ENCODE measurements at places on chromosomes 6 and 20.

DNA sequence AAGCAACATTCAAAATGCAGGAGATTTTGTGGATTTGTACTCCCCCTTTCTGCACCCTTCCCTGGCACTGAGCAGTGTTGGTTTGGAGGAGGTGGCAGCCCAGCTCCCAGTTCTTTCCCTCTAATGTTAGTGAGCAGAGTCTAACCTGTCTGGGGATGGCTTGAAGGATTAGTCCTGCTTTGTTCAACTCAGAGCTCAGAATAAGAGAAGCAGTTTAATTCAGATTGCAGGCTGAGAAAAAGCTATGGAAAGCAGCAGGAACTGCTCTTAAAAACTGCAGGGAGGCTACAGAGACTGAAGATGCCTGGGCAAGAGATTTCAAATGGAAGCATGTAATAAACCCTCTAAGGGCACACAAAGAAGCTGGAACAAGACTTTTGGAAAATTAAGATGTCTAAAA lies 223.4 kb upstream of the GGTLC1 start:
- no peak for DNase-seq

DNA sequence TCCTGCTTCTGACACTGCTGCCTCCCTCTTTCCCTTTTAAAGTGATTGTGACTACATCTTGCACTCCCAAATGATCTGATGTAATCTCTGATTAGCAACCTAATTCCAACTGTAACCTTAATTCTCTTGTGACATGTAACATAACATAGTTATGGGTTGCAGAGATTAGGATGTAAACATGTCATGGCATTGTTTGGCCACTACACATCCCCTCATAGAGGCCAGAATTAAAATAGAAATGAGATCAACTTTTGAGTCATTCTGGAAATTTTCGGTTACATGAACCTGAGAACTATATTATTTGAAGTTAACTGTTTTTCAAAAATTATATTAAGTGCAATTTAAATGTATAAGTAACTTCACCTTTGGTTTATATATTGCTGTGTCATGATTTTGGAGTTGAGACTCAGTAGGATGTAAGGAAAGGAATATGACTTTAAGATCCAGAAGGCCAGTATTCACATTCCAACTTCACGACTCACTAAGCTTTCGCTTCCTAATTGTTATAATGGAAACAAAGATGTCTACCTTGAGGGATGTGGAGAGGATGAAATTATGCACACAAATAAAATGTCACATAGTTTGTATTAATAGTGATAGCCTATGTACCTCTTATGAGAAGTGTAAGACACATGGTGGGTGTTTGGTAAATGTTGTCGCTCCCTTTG lies 611.9 kb upstream of the MAP3K7 start:
- no peak for DNase-seq

- DNase-seq = peak; percentile 1
Measured at GRCh38 chr6:76166874-76167273, 94.4 kb upstream of the IMPG1 start.

DNA sequence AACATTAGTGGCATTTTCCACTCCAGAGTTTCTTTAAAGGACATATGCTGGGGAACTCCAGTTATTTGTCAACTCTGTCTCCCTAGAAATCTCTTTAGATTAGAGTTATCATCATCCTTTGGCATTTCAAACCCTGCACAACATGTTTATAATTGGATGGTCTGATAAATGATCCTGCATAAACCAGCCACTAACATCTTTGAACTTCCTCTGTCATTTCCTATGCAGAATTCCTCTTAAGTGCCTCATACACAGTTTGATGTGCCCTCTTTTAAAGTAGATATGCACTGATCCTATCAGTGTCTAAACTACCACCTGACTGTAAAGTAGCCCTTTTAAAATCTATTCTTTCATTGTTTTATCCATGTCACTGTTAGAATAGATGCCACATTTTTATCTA lies 306.3 kb upstream of the IRAK1BP1 start:
- no peak for DNase-seq

- no peak for DNase-seq
Measured at GRCh38 chr20:63939061-63939935, 16.9 kb downstream of the UCKL1 start.

GRCh38 chr6:79610306-79611009 lies 20.7 kb upstream of the SH3BGRL2 start:
- DNase-seq = peak; percentile 39

DNA sequence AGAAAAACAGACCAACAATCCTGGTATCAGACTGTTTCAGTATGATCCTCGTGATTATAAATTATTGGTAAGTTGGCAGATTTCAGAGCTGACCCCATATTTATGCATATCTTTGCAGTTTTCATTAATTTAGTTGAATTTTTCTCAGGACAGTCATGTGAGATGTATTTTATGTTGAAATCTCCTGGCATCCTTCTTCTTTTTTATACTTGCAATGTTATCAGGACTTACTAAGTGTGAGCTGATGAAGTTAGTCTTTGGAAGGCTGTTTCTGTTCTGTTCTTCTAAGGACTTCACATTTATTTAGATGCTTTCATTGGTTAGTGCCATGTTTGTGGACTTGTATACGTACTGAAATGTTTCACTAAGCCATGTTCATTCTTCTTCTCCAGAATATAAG lies 17.2 kb downstream of the SMPDL3A start:
- DNase-seq = no peak

DNA sequence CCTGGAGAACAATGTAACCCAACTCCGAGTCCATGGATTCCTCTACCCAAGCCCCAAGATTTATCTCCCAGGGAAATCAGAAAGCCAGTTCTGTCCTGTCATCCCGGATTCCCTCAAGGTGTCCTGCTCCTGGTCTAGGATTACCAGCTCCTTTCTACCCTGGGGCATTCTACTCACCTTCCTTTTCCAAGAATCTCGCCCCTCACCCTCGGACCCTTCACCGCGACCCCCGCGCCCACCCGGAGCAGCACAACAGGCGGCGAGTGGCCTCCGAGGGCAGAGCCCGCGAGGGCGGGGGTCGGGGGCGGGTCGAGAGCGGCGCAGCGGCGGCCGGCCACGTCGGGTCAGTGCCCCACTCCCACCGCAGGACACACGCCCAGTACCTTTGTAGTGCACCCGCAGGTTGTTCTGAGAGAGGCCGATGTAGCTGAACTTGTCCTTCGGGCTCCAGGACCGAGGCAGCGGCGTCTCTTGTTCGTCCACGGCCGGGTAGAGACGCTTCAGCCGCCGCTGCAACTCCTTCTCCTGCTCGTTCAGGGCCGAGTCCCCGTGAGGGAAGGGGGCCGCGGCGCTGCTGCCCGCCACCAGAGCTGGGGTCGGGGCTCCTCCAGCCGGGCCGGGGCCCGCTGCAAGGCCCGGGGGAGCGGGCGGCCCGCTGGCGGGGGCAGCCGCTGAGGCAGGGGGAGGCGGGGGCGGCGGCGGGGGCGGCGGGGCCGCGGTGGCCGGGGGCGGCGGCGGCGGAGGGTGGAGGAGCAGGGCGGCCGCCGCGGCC lies 897 bp downstream of the RANBP9 start:
- DNase-seq = no peak

- DNase-seq = no peak
Measured at GRCh38 chr20:7622399-7622961, 317.8 kb downstream of the HAO1 start.

GRCh38 chr20:15267935-15268334 lies 930.5 kb upstream of the FLRT3 start:
- no peak for DNase-seq

DNA sequence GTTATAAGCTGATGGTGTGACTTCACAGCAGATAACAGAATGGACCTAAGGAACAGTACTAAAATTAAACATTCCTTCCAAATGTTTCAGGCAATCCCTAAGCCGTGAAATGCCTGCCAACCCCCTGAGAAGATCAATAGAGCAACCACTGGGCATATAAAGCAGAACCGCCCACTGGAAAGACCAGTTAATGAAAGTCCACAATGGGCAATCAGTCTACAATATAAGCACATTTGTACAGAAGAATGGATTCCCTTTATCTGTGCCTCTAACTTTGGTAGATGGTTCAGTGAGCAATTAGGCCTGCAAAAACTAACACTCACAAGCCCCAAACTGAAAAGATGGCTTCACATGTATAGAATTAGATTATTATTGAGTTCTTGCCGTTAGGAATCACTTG lies 286.6 kb downstream of the UBE3D start:
- DNase-seq = no peak

DNA sequence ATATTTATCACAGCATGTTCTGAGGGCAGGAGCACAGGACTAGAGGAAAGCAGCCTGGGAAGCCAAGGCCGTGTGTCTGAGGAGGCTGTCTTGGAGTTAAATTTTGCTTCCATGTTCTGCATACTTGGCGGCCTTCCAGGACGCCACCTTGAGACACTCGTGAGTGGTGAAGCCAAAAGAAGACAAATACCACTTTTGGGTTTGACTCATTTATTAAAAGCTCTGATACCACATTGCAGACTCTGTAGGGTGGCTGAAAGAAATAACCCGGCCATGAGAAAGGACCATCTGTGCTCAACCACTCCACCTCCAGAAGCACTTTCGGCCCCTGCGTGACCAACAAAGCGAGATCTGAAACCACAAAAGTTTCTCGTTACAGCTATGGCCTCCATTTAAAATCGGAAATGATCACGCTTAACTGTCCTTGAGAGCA lies 120.0 kb downstream of the TMEM242 start:
- no peak for DNase-seq

DNA sequence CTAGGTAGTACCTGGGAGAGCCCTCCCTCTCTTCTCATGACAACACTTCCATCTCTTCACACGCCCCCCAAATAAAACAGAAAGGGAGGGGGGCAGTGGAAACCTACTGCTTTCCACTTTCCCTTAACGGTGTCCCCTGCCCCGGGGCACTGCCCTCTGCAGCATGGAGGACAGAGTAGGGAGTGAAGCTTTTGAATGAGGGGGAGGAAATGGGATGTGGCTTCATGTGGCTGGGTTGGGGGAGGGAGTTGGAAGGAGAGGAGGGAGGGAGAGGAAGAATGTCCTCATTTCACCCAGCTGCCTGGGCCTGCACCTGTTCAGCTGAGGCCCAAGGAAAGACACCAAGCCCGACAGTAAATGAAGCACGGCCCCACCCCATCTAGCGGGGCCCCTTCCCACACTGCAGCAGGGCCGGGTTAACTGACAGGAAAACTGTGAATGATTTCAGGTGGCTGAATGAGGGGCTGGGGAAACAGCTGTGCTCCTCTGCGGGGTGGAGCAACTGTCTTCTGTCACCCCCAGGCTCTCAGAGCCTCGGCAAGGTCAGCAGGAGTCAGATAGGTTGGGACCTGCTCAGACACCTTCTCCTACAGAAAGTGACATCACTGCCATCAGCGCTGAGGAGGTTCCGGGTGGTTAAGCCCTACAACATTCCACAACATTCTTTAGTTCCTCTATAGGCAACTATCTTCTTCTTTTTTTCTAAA lies 40.0 kb upstream of the TAF8 start:
- no peak for DNase-seq

DNA sequence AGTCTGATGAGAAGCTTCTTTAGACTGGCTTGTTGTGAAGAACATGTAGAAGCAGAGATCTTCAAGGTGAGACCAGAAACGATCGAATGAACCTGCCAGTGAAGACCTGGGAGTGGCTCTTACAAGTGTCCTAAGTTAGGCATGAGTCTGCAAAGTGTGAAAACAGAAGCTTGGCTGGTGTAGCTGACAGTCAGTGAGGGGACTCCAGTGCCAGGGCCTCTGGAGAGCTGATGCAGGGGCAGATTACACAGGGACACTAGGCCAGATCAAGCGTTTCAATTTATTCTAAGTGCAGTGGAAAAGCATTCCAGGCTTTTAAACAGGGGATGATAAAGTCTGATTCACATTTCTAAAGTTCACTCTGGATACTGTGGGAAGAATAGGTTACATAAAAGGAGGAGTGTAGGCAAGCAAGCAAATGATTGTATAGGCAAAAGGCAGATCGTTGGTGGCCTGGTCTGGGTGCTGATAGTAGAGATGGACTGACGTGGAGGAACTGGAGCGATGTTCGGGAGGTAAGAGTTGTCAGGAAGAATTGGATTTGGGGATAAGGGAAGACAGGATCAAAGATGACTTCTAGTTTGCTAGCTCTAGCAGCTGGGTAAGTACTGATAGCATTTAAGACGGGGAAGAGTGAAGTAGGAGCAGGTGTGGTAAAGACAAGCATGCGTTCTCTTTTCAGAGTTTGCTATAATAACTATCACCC lies 133.5 kb downstream of the MAN1A1 start:
- no peak for DNase-seq

- no peak for DNase-seq
Measured at GRCh38 chr20:24780674-24781417, 168.2 kb upstream of the CST7 start.

GRCh38 chr6:1614448-1615150 lies 4.9 kb downstream of the FOXC1 start:
- no peak for DNase-seq

DNA sequence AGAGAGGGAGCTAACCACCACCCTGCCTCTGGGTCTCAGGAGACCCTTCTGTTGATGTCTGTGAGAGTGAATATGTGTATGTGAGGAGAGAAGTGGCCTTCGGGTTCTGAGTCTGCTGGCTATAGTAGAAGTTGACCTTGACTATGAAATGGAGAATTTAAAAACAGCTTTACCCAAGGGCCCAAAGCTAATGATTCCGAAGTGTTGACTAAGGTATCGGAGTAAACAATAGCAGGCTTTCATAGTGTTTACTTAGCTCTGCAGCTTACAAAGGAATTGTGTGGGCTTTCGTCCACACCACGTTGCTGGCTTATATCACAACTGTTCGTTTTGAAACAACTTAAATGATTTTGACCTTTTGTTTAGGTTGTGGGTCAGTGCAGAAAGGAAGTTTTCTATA lies 126.5 kb upstream of the JAG1 start:
- no peak for DNase-seq

DNA sequence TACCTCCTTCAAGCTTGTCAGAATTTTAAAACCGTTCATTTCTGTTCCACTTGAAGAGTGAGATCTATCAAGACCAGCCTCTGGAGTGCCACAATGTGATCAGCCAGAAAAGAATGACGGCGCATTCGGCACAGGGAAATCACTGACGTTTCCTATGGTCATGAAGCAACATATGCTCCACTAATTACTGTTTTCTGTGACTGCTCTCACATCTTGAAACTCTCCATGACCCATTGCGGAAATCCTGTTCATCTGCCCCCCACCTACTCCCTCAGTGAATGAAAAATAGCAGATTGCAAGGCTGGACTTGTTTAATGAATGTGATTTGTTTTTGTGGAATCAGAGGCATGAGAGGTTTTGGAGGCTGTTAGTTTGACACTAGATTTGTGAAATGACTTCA lies 53.2 kb downstream of the SAMD5 start:
- no peak for DNase-seq

DNA sequence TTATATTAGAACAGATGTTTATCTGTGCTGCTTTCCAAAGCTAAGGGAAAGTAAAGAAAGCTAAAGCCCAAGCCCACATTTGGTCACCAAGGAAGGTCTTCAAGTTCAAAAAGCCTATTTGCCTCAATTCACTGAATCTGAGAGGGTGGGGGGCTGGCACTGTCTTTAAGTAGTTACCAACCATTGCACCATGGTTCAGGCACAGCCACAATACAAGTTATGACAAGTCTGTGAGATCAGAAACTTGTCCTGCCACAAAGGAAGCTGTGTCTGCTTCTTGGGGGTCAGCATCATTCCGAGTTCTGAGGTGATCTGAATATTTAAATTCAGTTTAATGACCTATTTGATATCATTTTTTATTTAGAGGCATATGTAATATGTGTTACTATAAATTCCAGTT lies 78.3 kb upstream of the OPRM1 start:
- no peak for DNase-seq
